Activated CD4-positive, alpha-beta T cell treated with anti-CD3 and anti-CD28 coated beads, Interleukin-2, amount 10 ng/mL, durations not matched to agents 7 days and 5 days (primary cell): ENCODE measurements at places on chromosomes 13 and 19. TPM values are rescaled to one million over a fixed set of nuclear protein-coding genes. Genes with fewer than 3 reads are reported as not detected.
A peak's percentile ranks its signal among the peaks of the same experiment; 100 is the strongest.

- DNase-seq: no peak
Measured at GRCh38 chr13:62033934-62034333, 618.3 kb upstream of the PCDH20 start.

The MBD3L2 gene
- total RNA-seq: not detected

DNA sequence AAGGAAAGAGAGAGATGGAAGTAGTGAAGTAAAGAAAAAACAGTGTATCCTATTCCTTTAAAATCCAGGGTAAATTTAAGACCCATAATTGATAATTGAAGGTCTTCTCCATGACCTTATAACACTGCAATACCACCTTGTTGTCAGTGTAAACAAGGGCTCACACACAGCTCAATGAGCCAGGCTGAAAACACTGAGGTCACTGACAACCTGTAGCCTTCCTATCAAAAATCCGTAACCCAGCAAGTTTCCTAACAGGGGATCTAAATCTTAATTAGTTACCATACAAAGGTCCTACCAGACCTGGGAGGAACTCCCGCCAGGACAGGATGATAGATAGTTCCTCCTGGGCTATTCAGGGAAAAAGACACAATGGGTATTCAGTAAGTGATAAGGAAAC, 1677.1 kb downstream of the OLFM4 start:
- no peak for DNase-seq

DNA sequence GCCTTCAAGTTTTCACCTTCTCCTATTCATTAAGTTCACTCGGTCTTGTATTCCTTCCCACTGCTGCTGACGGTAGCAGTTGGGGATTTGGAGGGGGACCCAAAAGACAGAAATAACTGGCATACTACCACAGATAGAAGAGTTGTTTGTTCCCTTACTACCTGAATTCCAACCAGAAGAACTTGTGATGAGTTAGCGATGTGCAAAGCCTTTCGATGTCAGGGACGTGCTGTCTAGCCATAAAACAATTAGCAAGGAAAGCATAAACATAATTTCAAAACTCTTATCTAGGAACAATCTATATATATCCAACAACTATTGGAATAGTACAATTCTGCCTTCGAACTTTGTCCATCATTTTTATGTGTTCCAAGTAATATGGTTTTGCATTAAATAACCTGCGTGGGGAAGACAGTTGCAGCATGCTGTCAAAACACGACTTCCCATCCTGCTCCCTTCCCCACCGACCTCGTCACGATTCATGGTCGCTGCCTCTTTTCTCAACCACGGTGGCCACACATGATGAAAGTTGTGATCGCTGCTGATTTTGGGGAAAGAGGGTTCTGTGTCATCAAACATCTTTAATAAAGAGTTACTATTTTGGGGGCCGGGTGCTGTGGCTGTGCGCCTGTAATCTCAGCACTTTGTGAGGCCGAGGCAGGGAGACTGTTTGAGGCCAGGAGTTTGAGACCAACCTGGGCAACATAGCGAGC, 3.8 kb upstream of the SLC7A9 start:
- no peak for DNase-seq

The KIR2DL4 gene
- total RNA-seq: not detected

The SLC25A41 gene
- 0.55 TPM for total RNA-seq

GRCh38 chr13:39663508-39663907, 8.0 kb downstream of the COG6 start:
- DNase-seq: no peak

GRCh38 chr19:53102756-53103233, 427 bp downstream of the ZNF160 start:
- peak; percentile 55 for DNase-seq

DNA sequence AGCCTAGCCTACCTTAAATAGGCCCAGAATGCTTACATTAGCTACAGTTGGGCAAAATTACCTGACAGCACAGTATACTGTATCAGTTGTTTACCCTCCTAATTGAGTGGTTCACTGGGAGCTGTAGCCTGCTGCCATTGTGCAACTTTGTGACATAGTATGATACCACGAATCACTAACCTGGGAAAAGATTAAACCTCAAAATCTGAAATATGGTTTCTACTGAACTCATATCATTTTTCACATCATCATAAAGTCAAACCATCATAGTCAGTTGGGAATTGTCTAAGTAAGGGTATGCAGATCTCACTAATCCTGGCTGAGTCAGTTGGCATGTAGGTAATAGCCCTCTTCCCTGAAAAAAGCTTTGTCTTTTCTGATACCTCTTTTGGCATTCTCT, 9.2 kb downstream of the PAN3 start:
- DNase-seq: no peak

GRCh38 chr19:55621205-55621672, 3.1 kb downstream of the ZNF784 start:
- DNase-seq: no peak

GRCh38 chr13:36866232-36866631, 47.2 kb downstream of the RFXAP start:
- DNase-seq: no peak

DNA sequence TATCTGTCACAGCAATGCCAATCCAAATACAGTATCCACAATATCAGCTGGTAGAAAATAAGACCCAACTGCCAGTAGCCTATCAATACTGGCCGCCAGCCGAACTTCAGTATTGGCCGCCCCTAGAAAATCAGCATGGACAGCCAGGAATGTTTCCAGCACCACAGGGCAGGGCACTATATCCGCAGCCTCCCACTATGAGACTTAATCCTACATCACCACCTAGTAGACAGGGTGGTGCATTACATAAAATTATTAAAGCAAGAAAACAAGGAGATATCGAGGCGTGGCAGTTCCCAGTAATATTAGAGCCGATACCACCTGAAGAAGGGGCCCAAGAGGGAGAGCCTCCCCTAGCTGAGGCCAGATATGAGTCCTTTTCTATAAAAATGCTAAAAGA, 111.3 kb downstream of the ZNF486 start:
- DNase-seq: no peak

GRCh38 chr13:30165796-30166195, 141.6 kb downstream of the KATNAL1 start:
- no peak for DNase-seq

The CCDC169 gene
- total RNA-seq: 0.17 TPM

- DNase-seq: no peak
Measured at GRCh38 chr13:51412431-51412830, 40.4 kb downstream of the INTS6 start.

DNA sequence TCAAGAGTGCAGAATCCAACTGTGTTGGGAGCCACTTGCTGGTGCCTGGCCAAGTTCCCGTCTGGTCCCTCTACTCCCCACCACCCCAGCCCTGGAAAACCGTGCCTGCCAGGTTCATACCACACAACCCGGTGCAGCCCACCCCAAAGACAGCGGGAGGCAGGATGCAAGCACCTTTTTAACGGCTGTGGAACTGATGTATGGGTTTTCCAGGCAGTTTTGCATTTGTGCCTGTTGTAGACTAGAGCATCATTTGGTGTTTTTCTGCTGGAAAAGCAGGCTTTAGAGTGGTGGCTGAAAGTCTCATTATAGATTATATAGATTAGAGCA, 13.5 kb downstream of the TFDP1 start:
- DNase-seq: no peak

The PLIN4 gene
- total RNA-seq: not detected
